Aorta (tissue), 5 donors: ENCODE measurements at places on chromosomes 4 and X.

GRCh38 chrX:104137496-104137895 is 19.3 kb downstream of the SLC25A53 start:
- no peak for DNase-seq

DNA sequence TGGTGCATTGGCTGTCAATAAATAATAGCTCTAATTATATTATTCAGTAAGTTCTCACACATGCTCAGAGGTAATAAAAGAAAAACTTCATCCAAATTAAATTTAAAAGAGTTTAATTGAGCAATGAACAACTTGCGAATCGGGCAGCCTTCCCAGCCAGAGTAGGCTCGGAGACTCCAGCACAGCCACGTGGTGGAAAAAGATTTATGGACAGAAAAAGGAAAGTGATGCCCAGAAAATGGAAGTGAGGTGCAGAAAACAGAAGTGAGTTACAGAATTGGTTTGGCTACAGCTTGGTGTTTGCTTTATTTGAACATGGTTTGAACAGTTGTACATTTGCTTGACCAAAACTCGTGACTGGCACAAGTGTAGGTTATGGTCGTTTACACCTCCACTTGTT is 13.6 kb upstream of the BOD1L1 start:
- no peak for DNase-seq

- no peak for DNase-seq
Measured at GRCh38 chr4:121070274-121070673, 2.1 kb downstream of the NDNF start.

DNA sequence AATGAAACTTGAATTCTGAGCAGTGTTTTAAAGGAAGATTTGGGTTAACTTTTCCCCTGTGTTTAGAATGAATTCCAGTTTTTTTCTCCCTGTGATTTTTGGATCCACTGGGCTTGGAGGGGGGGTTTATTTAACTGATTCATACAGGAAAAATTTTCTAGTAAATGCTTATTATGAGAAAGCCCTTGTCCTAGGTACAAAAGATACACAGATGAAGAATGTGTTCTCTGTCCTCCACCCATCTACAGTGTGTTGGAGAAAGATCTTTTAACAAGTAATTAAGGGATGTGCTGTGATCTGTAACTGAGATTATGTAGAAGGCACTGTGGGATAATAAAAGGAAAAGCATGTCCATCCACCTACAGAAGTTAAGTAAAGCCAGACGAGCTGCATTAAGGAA is 103.9 kb downstream of the STIM2 start:
- no peak for DNase-seq

DNA sequence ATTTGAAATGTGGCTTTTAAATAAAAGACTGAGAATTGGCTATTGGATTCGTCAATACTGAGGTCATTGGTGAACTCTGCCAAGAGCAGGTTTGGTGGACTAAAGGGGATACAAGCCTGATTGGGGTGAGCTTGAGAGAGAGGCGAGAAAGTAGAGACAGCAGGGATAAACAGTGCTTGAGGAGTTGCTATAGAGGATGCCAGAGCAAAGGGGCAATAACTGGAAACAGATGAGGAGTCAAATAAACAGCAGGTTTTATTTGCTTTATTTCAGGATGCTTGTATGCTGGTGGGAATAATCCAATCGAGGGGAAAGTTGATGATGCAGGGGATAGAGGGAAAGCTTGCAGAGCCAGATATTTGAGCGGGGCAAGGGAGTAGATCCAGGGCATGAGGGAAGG is 24.0 kb upstream of the ANXA3 start:
- DNase-seq: no peak

- no peak for DNase-seq
Measured at GRCh38 chr4:124703154-124703553, 9.4 kb downstream of the ANKRD50 start.

- no peak for DNase-seq
Measured at GRCh38 chr4:25535278-25535677, 120.4 kb upstream of the SLC34A2 start.

DNA sequence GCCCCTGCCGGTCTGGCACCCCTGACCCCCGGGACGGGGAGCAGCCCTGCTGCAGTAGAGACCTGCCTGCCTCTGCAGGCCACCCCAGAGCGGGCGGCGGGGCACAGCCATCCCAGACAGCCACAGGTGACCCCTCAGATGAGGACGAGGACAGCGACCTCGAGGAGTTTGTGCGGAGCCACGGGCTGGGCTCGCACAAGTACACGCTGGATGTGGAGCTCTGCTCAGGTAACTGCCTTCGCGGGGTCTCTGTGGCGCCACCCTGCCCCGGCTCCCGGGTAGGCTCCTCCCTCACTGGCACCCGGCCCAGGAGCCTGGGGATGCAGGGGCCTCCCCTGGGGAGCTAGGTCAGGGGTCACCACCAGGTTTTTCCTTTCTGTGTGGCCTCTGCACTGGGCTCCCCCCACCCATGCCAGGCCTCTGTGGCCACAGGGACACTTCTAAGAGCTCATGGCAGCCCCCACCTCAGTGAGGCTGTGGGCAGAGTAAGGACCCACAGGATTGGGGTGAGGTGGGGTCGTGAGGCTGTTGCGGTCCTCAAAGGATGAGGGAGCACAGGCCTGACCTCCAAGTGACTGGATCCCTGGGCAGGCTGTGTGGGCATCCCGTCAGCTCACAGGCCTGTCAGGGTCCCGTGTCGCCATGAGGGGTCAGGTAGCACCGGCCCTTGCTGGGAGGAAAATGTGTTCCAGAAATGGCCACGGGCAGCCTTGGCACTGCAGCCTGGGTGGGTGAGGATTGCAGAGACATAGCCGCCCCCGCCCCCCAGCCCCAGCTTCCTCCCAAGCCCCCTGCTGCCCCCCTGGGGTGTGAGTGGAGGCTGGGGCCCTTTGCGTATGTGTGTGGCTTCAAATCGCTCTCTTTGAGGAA is 6.4 kb downstream of the UVSSA start:
- no peak for DNase-seq

GRCh38 chr4:7781366-7781765 is 158.3 kb downstream of the AFAP1 start:
- DNase-seq: peak; percentile 73

GRCh38 chr4:95505151-95505550 is 43.6 kb downstream of the UNC5C start:
- no peak for DNase-seq

DNA sequence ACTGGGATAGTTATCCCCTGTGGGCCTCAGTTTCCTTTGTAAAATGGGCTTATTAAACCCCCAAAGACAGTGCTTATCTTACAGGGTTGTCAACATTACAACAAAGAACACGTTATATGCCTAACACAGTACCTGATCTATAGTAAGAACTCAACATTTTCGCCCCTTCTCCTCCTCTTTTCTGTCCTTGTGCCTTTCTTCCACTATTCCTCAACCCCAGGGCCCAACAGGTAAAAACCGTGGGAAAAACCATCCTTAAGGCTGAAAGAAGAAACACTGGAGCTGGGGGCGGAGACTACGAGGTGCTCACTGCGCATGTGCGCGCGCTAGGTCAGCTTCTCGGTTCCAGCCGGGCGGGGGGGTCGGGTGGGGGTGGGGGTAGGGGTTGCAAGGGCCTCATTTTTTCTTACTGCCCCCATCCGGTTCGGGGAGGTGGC is 426 bp upstream of the XIAP start:
- peak; percentile 90 for DNase-seq

GRCh38 chr4:15654593-15655222 is 449 bp downstream of the FBXL5 start:
- peak; percentile 71 for DNase-seq

DNA sequence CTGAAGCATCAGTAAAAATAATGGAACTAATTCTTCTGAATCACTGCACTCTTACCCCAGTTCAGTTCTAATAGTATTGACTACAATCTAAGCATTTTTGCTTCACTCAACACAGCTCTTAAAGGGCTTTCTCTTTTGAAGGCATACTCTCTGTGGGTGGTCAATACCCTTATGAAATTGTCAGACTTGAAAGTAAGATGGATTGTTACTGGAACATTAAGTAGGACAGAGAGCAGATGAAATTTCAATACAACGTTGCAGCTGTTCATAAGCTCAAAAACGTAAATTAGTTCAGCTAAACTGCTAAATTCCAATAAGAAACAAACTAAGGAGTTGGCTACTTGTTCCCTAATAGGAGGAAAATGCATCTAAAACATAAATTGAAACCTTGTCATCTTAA is 352.3 kb upstream of the TENM3 start:
- no peak for DNase-seq

- DNase-seq: no peak
Measured at GRCh38 chr4:120509222-120509621, 413.3 kb downstream of the PRDM5 start.

DNA sequence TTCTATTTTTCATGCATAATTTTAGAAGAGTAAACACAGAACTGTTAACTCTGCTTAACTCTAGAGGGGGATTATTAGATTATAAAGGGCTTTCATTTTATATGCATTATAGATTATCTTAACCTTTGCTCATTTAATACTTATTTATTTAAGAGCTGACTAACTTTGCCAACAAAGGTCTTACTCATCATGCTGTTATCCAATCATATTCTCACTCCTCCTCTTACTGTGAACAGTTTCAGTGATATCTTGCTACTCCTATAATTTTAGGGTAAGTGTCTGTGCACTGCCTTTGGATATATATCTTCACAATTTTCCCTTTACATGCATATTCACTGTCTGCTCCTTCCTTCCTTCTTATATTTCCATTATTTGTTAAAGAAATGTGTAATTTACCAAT is 1814.9 kb downstream of the STIM2 start:
- DNase-seq: no peak

GRCh38 chrX:37825215-37825842 is 22.0 kb downstream of the DYNLT3 start:
- no peak for DNase-seq

GRCh38 chrX:111352424-111352823 is 59.6 kb downstream of the DCX start:
- DNase-seq: peak; percentile 54

DNA sequence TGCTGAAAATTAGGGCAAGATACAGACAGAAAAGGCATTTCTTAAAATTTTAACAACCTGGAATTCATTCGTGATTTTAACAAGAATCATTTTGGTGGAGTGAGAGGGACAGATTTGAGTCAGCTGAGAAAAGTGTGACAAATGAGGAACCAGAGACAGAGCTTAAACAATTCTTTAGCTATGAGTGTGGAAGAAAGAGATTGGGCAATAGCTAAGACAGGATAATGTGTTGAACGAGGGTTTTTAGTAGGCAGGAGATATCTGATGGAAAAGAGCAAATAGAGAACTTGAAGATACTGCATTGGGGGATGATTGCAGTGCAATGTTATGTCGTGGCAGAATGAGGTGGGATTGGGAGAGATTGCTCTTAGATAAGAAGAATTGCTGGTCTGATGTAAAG is 164.2 kb upstream of the SPRY1 start:
- no peak for DNase-seq

DNA sequence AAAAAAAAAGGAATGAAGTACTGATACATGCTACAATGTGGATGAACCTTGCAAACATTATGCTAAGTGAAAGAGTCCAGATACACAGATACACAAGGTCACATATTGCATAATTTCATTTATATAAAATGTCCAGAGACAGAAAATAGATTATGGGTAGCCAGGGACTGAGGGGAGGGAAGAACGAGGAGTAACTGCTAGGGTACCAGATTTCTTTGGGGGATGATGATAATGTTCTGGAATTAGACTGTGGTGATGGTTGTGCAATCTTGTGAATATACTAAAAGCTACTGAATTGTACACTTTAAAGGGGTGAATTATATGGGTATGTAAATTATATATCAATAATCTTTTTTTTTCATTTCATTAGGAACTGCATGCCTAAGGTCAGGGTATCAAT is 20.8 kb upstream of the AP1AR start:
- DNase-seq: no peak

DNA sequence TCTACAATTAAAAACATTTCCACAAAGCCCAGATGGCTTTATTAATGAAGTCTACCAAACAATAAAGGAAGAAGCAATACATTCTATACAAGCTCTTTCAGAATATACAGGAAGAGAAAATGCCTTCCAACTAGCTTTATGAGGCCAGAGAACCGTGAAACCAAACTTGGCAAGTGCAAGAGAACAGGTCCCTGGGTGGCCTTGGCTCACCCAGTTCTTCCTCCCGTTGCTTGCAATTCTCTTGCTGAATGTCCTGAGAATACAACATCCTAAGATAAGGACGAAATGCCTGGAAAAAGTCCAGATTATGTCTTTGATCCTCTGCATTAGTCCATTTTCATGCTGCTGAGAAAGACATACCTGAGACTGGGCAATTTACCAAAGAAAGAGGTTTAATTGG is 204.9 kb downstream of the MAD2L1 start:
- no peak for DNase-seq

DNA sequence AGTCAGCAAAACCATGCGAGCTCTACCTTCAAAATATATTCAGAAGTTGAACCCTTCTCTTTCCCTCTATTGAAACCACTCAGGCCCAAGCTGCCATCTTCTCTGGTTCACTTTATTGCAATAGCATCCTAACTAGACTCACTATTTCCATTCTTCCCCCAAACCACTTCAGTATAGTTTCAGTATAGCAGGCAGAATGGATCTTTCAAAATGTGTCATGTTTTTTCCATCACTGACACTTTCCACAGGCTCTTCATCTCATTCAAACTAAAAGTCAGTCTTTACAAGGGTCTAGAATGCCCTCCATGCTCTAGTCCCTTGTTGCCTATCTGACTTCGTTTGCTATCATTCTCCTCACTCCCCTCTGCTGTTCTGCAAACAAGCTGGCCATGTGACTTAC is 274.4 kb downstream of the IDS start:
- DNase-seq: no peak

- no peak for DNase-seq
Measured at GRCh38 chrX:136863826-136864225, 16.7 kb downstream of the RBMX start.

DNA sequence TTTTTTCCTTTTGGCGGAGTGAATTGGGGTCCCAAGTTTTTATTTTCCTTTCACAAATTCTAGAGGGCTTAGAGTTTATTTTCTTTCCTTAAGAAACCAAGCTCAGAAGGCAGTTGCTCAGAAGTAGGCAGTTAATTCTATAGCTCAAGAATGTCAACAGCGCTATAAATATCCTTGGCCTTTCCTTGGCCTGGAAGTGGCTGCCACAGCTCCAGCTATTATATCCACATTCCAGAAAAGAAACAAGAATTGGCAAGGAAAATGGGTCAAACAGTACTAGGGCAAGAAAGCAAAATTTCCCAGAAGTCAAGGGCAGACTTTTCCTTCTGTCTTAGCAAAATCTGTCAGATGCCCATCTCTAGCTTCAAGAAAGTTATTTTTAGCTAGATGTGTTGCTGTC is 31.0 kb downstream of the SLC10A6 start:
- DNase-seq: no peak

GRCh38 chr4:20126906-20127305 is 124.8 kb upstream of the SLIT2 start:
- no peak for DNase-seq

DNA sequence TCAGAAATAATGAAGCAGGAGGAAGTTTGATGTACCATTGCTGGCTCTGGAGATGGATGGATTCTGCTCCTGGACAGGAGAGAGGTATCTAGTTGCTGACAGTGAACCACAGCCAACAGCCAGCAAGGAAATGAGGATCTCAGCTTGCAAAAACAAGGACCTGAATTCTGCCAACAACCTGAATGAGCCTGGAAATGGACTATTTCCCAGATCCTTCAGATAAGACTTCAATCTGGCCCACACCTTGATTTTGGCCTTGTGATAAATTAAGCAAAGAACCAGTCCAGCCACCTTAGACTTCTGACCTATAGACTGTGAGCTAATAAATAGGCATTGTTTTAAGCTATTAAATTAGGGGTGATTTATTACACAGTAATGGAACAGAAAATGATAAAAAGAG is 220.3 kb downstream of the ADAMTS3 start:
- DNase-seq: no peak
